ENCODE measurements at places on chromosomes 7 and 10. TPM values are rescaled to one million over a fixed set of nuclear protein-coding genes. Genes with fewer than 3 reads are reported as not detected.

DNA sequence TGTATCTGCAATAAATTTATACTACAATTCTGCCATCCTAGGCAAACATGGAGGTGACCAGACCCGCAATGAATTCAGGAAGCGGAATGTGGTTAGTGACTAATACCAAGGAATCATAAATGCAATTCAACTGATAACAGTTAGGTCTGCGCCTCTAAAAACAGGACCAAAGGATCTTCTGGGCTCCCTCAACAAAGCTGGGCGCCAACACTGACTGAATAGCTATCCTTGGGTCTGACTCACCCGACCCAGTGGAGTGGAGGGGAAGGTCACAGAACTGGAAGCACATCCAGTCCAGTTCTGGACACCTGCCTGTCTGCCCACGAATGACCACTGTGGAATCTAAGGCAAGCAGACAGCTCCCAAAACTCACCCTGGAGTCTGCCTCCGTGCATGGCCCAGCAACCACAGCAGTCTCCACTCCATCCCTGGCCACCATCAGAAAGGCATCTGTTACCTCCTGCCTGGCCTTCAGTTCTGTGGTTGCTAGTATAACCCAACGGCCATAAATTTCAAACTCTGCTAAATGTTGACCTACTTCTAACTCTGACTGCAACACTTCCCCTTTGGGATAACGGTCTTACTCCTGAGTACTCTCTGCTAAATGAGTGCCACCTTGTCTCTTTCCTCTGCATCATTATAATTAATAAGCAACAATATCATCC is 43.0 kb upstream of the DLX6 start:
- DNase-seq, result no peak

DNA sequence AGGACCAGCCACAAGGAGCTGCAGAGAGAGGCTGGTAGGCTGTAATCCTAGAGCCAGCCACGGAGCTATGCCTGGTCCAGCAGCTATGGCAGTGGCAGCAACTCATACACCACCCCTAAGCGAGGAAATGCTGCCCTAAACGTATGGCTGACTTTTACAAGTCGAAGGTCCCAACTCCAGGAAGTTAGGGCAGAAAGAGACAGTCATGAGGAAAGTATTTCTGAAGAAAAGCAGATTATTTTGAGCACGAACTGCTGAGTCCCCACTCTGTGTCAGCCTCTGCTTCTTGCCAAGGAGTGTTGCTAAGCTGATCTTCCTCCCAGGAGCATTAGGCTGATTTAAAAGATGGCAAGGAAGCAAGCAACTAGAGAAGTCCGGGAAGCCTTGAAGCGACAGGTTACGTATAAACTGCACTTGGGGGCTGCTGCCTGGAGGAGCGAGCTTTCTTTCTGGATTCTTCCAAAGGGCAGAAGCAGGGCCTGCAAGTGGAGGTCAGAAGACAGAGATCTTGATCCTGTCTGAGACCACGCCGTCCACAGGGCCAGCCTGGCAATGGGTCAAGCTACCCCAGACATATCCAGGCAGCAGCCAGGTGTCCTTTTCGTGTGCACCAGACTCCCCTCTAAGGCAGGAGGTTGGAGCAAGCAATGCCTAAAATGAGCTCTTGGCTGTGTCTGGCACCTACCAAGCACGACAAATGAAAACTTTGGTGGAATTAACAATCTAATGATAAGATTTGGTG is 39.4 kb downstream of the PLXNA4 start:
- DNase-seq, result no peak

DNA sequence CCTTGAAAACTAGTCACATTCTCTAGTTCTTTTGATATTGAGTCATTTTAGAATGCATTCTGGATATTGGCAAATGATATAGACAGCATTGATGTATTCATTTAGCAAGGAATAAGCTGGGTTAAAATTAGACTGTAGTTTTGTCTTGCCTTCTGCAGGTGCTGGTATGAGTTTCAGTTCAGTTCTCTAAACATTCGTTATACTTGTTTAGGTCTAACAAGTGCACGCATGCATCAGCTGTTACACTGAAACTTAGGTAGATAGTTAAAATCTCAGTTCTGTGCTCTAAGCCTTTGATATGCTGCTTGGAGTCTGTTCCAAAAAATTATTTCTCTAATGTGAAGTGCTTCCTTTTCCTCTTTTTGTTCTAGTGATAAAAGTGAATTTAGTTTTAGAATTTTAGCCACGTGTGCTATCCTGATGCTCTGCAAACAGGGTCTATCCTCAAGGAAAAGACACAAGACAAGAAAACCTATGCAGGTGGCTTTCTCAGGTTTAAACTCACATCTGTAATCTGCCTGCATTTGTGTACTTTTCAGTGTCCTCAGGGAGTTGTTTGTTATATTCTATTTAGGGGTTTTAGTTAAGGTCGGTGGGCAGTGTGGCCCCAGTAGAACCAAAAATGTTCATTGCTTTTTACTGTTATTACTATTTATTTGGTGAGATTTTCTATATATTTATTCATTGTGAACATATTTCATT is 409.0 kb downstream of the CDC14C start:
- DNase-seq, result no peak

- DNase-seq, result no peak
Measured at GRCh38 chr7:19408706-19409220, 263.5 kb upstream of the FERD3L start.

DNA sequence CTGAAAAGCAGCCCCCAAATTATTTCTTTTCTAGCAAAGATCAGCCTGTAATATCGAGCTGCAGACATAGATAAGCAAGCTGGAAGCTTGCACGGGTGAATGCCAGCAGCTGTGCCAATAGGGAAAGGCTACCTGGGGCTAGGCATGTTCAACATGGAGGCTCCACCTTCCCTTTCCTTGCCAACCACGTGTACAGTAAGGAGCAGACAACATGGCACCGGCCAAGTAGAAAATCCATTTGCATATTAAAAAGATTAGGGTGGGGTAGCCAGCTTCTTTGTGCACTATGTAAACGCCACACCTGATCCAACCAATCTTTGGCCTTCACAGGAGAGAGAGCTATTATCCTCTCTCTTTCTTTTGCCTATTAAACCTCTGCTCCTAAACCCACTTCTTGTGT is 56.7 kb upstream of the SEPHS1 start:
- DNase-seq, result no peak

Gene FAM25C
- total RNA-seq, result not detected

Gene CAV2
- total RNA-seq, result 183 TPM

GRCh38 chr10:105359708-105360107 is 718.6 kb downstream of the SORCS3 start:
- no peak for DNase-seq

DNA sequence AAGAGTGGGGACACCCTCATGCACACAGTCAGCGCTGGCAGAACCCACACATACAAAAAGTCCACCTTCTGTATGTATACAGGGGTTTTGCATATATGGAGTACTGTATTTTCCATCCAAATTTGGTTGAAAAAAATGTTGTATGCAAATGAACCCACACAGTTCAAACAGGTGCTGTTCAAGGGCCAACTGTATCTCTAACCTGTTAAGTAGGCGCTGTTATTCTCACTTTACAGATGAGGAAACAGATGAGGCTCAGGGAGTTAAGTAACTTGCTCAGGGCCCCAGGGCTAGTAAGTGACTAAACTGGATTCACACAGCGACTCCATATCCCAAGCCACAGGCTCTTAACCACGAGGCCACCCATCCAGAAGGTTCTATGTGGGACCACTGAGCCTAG is 69.9 kb downstream of the C10orf105 start:
- DNase-seq, result no peak

GRCh38 chr10:30683496-30683895 is 53.9 kb upstream of the LYZL2 start:
- DNase-seq, result no peak

GRCh38 chr7:47523401-47523800 is 58.5 kb downstream of the TNS3 start:
- DNase-seq, result no peak

- DNase-seq, result no peak
Measured at GRCh38 chr7:108838198-108838597, 268.5 kb downstream of the DNAJB9 start.

DNA sequence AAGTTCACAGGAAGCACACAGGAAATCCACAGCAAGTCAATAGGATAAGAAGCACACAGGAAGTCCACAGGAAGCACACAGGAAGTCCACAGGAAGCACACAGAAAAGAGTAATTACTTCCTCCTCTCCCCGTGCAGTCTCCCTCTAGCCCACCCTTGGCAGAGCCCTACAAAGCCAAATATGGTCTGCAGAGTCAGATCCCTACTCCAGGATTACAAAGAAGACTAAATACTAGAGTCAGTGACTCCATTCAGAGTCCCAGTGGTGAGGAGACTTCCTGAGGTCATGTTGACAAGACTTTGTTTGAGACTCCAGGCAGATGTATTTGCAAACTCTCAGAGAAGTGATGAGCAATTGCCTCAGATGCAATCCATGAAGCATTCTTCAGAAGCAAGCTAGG is 398.6 kb upstream of the AUTS2 start:
- no peak for DNase-seq

DNA sequence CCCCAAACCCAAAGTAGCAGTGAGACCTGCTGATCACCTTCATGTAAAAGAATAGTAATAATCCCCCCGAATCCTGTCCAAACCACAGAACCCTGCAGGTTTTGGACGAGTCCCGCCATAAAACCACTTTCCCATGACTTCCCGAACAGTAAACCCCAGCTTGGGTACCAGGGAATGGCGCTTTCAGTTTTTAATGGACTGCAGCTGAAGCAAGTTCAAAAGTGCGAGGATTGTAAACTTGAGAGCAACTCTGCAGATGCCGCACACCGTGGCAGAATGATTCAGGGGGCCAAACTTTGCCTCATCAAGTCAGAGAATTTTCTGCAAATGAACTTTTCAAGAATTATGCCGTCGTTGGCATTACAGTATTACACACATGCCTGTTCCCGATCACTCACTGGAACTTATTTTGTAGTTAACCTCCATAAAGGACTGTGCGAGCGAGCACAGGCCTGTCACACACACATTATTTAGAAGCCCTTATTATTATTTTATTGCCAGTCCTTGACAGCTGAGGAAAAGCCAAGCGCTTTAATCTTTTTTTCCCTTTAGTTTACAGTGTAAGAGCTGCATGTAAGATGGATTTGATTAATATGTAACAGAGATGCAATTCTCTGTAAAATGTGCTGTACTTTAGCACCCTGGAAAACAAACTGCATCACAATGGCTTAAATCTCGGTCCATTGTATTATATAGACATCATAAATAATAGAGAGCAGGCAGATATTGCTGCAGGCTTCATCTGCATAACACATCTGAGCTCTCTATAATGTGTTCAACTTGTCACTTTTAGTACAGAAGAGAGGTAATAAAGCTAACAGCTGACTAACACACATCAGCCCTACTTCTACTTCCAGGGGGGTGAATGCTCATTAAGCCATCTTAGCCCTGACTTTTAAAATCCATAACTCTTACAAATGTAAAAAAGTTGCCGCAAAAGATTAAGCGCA is 493.5 kb upstream of the GALNT17 start:
- DNase-seq, result no peak

DNA sequence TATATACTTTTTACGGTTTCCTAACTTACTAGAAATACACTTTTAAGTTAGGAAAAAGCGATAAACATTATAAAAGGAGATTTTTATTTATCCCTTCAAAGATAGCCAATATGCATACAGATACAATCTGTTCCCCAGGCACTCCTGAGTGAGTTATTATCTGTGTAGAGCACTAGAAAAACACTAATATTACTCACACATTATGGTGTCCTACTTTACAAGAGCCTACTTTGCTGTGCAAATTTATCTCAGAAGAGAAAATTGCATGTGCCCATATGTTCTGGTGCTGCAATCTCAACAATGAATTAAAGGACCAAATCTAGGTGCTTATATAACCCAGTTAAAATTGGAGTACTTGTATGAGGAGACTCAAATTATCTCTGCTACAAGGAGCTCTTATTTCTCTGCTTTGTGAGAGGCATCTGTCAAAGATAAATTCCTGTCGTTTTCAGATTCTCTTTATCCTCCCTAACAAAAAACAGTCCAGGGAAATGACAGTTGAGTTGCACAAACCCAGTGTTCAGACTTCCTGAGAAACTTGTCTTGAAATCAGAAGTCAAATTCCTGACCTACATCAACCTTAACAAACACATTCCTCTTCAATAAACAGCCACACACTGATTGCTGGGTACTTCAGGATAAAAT is 28.9 kb downstream of the CPA1 start:
- no peak for DNase-seq

Gene TMEM213
- total RNA-seq, result not detected

Gene RPEL1
- total RNA-seq, result not detected

GRCh38 chr7:98573816-98574215 is 43.3 kb upstream of the NPTX2 start:
- DNase-seq, result no peak

Gene PLXNA4
- 17.3 TPM for total RNA-seq

DNA sequence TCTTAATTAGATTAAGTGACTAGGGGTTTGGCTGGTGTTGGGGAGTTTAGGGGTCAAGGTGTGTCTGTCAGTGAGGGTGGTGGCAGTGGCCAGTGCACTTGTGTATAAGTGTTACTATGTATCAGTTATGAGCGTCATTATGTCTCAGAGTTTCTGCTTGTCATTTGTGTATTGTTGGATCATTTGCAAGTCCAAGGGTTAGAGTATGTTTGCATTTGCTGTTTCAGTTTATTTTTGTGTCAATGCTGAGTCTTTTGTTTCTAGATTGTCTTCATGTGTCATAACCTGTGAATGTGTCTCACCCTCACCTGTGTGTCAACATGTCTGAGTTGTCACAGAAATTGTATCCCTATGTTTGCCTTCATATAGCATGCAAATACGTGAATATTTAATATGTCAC is 97.5 kb upstream of the PAX2 start:
- no peak for DNase-seq

Data from Right ventricle myocardium superior (tissue), 1 donor.